ENCODE measurements at places on chromosomes 11 and 22.

DNA sequence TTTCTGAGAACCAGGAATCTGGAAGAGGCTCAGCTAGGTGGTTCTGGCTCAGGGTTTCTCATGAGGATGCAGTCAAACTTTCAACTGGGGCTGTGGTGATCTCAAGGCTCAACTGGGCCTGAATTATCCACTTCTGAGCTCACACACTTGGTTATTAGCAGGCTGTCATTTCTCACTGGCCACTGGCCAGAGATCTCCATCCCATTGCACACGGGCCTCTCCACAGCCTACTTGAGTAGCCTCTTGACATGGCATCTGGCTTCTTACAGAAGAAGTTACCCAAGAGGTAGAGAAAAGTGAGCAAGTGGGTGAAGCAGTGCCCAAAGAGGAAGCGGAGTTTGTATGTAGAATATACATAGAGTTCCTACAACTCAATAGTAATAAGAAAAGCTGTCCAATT lies 16.0 kb downstream of the CALCA start:
- DNase-seq: no peak

- peak; percentile 2 for DNase-seq
These were observed 116.4 kb upstream of the B3GAT1 start for GRCh38 chr11:134528453-134528852.

DNA sequence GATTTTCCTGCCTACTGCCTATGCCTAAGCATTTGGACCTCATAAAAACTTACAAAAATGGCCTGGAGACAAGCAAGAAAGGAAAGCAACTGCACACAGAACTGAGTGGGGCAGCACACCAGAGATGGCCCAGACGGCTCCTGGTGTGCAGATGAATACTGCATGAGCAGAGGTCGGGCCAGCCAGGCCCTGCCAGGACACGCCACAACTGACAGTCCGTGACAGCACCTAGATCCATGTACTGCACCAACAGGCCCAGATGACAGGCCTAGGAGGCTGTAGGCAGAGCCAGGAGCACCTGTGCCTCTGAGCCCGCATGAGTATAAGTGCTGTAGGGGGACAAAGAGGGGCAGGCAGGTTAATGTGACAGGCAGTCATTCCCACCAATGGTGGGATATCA lies 160.2 kb downstream of the IGLL1 start:
- DNase-seq: no peak

DNA sequence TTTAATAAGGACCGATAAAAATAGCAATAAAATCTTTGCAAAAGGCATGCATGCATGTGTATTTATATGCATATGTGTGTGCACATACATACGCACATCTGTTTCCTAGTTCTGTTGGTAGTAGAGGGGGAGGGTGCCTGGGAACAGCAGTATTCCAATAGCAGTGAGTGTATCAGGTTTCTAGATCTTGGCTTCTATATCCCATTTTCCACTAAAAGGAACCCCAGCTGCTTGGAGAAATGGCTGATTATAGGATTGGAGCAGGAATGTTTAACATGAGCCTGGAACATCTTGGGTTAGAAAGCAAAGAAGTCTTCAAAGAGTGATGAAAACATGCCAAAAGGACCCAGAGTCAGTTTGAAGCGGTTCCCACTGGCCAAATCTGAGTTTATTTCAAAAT lies 21.0 kb downstream of the TNRC6B start:
- DNase-seq: no peak

GRCh38 chr11:109958821-109959166 lies 134.4 kb upstream of the ZC3H12C start:
- no peak for DNase-seq

DNA sequence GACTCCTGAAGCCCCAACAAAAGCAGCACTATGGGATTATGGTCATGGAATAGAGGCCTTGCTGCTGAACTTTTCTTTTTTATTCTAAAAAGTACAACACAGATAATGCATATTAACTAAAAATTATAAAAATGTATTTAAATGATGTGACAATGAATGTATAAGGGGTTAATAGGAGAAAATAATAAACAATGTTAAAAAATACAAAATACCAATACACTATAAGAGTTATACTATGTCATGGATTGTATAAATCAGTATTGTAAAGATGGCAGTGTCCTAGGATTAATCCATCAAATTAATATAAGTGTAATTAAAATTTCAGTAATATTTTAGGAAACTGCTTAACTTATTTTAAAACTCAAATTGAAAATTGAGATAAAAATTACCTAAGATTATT lies 58.3 kb upstream of the TOP3B start:
- DNase-seq: no peak

DNA sequence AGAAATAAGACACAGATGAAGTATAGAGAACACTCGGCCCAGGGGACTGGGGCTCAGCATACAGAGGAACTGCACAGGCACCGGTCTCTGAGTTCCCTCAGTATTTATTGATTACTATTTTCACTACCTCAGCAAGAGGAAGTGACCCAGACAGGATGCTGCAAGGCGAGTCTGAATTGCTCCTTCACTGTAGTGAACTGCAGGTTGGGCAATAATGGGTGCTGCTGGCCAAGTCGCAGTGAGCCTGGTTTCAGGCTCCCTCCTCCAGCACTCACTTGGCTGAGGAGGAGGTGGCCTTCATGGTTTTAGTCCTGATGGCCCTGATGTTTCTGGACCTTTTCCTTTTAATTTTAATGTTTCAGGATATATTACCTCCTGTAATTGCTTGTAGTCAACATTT lies 10.4 kb downstream of the OR52K2 start:
- no peak for DNase-seq

- no peak for DNase-seq
These were observed 124.2 kb downstream of the MIAT start for GRCh38 chr22:26781596-26781995.

- DNase-seq: no peak
These were observed 41.6 kb upstream of the LINC01488 start for GRCh38 chr11:69439651-69440464.

DNA sequence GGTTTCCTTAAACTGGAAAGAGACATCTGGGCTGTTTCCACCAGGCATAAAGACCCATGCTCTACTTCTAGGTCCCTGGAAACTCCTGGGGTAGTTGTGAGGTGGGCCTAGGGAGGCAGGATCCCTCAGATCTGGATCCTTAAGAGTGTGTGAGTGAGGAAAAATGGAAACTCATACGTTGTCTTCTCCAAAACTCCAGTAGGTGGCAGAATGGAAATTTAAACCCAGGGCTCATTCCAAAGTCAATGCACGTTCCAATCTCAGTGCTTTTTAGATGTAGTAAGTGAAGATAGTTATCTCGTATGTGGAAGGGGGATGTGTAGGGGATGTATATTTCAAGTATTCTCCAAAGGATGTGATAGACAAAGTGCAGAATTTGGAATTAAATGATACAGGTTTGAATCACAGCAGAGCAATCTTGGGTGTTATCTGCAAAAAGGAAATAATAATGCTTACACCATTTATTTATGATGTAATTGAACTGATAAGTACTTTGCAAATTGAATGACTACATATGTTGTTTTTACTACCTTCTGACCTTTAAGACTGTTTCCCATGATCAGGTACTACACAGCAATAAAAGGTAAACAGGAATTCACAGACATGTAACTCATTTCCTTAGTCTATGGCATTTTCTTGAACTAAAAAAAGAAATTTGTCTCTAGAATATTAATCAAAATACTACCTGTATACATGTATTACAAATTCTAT lies 13.1 kb upstream of the MMP1 start:
- no peak for DNase-seq

DNA sequence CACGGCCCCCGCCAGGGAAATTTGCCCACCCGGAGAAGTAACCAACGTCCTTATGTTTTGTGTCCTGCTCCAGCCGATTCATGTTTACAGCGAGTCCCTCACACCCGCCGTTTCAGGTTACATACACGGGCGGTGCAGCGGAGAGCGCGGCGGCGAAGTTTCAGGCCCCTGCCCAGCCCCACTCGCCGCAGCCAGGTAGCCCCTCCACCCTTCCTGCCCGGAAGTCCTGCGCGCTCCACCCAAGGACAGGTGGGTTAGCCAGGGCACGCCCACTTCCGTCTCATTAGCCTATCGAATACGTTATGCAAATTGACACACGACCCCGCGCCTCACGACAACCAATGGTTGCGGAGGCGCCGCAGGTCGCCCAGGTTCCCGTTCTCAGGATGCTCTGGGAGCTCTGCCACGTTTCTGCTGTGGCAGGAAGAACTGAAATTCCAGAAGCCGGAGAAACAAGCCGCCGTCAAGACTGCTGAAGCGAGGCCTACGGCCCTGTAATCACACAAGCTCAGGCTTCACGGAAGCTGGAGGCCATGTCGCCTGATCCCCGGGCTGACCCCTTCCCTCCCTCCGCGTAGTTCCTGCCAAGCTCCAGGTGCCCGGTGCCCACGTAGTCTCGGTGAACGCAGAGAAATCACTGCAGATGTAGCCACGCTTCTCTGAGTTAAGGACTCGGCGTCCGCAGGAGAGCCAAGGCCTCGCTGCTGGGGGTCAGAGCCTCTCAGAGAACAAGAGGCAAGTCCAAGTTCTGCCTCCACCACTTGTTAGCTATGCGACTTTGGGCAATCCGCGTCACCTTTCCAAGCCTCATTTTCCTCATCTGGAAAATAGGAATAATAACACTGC lies 22.4 kb upstream of the MYH9 start:
- DNase-seq: peak; percentile 86
